ENCODE measurements at places on chromosomes 1 and 21.

DNA sequence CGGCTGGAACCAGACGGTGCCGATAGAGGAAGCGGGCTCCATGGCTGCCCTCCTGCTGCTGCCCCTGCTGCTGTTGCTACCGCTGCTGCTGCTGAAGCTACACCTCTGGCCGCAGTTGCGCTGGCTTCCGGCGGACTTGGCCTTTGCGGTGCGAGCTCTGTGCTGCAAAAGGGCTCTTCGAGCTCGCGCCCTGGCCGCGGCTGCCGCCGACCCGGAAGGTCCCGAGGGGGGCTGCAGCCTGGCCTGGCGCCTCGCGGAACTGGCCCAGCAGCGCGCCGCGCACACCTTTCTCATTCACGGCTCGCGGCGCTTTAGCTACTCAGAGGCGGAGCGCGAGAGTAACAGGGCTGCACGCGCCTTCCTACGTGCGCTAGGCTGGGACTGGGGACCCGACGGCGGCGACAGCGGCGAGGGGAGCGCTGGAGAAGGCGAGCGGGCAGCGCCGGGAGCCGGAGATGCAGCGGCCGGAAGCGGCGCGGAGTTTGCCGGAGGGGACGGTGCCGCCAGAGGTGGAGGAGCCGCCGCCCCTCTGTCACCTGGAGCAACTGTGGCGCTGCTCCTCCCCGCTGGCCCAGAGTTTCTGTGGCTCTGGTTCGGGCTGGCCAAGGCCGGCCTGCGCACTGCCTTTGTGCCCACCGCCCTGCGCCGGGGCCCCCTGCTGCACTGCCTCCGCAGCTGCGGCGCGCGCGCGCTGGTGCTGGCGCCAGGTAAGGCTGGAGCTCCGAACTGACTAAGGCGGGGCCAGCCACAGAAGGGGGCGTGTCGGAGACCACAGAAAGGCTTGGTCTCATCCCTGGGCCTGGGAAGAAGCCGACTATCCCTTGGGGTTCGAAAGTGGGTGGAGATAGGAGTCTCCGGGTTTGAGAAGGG lies 486 bp downstream of the SLC27A3 start:
- peak; percentile 56 for DNase-seq

DNA sequence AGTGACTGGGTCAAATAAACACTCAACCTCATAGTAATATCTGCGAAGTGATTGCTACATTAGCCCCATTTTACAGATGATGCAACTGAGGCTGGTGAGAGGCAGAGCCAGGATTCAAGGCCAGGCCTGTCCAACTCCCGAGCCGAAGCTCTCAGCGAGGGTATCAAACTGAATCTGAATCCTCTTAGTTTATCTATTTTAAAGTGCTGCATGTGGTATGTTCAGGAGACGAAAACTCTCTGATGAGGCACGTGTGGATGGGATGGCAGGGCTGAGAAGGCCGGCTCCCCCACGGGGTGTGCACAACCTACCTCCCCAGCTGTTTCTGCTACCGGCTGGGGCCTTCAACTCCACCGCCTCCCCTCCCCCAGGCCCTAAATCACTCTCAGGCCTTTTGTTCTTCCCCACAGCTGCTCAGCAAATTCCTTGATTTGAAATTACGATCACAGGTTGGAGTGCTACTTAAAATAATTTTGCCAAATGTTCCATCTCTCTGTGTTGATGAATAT lies 171.8 kb downstream of the TOMM20 start:
- no peak for DNase-seq

- DNase-seq = no peak
These were observed 5.9 kb upstream of the NUF2 start for GRCh38 chr1:163315773-163316374.

DNA sequence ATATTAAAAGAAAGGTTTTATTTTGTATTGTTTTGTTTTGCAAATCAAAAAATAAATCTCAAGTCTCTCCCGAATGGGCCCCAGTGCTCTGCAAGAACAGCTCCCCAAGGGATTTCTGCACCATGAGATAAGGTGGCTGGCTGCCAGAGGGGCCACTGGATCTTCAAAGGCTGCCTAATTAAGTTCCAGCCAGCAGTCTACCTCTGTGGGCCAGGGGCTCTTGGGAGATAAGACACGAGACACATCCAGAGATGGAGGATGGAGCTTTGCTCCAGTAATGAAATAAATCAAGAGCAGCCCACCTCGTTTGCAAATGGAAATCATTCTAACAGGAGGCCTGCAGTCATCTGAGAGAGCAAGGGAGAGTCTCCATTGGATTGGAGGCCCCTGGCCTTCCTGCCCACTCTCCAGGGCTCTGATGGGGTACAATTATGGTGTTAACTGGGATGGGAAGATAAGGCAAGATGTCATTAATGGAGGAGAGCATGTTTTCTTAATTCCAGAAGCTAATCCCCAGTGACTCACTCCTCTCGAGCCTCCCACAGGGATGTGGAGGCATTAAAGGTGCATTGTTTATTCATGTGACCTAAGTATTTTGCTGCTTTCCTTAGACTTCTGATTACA lies 155.2 kb upstream of the KAZN start:
- no peak for DNase-seq

DNA sequence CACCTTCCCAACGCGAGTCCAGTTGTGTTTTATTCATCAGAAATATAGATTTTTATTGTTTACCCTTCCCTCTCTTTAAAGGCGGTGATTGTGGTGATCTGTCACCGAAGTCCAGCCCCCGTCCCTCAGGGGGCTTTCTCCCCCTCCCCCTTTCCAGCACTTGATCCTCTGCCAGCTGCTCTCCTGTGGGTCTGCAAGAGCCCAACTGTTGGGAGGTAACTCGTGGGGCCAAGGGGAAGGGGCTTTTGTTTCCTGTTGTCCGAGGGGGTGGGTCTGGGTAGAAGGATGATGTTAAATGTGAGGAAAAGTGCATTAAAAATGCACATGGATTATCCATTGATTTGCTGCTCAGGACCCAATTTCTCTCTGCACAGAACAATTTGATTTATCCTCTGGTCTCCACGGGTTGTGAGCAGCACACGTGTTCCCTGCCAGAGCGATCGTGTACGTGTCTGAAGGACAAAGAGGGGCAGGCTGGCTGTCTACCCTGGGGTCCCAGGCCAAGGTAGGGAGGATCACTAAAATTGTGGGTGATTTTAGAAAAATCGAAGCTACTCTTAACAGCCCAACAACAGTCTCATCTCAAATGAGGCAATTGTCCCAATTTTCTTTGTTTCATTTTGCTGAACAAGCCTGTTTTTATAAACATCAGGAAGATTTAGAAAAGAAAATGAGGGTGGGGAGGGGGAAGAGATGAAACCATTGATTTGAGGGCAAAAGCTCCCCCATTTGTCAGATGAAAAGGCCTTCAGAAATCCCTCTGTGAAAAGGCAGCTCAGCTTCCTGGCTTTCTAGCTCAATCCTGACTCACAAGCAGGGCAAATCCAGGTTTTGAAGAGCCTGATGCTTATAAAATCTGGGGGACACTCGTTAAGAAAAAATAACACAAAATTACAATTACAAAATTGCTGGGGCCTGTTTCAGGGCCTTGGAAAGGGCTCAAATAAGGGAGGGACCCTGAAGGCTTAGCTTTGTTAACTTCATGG lies 176.2 kb downstream of the RHOU start:
- no peak for DNase-seq

- no peak for DNase-seq
These were observed 601.0 kb downstream of the NUF2 start for GRCh38 chr1:163922743-163923201.

- no peak for DNase-seq
These were observed 19.4 kb downstream of the VANGL1 start for GRCh38 chr1:115661157-115661556.

DNA sequence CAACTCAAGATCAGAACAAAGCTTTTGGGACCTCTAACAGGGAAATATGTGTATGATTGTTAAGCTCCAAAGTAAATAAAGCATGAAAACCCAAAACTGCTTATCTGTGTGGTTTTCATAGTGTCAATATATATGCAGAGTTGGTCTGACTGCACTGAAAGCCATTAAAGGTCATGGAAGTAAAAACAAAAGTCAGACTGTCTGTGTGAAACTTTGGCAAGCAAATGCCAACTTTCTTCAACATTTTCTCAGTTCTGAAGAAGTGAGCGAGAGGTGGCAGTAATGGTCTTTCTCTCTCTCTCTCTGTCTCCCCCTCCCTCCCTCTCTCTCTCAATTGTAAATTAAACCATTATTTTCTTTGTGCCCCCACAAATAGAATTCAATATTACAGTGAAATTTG lies 100.1 kb upstream of the S1PR1 start:
- no peak for DNase-seq

DNA sequence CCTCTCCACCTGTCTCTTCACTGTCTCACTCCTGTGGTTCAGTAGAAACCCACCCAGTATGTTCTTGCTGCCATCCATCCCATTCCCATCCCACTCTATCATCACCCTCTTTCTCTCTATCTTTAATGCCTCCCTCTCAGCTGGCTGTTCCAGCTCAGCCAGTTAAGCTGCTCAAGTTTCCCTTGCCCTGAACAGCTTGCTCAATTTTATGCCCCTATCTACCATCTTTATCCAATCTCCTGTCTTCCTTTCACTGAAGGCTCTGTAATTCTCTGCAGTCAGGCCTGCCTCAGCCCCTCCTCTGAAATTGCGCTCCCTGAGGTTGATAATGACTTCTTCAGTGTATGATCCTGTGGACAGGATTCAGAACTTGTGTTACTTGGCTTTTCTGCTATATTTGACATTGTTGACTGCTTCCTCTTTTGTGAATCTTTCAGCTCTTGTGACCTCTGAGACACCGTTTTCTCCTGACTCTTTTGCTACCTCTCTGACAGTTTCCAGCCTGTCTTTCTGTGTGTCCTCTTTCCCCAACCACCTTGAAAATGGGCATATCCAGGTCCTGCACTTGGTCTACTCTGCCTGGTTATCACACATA lies 13.9 kb upstream of the BCAR3 start:
- no peak for DNase-seq

GRCh38 chr21:17979763-17980162 lies 160.6 kb upstream of the C21orf91 start:
- no peak for DNase-seq

GRCh38 chr1:5881526-5882222 lies 110.6 kb downstream of the NPHP4 start:
- no peak for DNase-seq

DNA sequence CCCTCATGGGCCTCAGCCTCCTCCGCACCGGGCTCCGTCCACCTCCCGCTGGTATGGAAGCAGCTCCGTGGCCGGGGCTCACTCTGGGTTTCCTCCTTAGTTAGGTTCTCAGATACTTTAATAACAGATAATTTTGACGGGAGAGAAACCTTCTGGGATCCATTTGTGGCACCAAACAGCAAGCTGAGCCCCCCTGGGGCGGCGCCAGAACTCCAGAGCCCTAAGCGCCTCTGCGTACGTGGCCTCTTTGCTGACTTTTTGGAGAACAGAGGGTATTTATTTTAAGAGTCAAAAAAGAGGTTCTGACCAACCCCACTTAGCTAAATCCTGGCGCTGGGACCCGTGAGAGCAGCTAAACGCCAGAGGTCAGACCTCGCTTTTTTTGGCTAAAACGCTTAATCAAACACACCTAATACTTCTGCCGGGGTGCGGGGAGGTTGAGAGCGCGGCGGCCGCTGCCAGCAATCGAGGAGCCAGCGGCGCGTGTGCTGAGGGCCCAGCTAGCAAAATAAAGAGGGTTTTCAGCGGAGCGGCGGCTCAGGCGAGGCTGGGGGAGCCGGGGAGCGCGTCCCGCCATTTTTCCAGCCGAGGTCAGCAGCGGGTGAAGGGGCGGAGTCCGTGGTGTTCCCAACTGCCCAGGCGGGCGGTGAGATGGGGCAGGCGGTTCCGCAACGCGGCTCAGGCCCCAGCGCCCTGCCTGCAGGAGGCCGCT lies 171.7 kb downstream of the PRDM16 start:
- DNase-seq = no peak

GRCh38 chr1:199291022-199291740 lies 652.3 kb downstream of the PTPRC start:
- DNase-seq = no peak

- DNase-seq = no peak
These were observed 60.0 kb downstream of the MEGF6 start for GRCh38 chr1:3551290-3551678.

DNA sequence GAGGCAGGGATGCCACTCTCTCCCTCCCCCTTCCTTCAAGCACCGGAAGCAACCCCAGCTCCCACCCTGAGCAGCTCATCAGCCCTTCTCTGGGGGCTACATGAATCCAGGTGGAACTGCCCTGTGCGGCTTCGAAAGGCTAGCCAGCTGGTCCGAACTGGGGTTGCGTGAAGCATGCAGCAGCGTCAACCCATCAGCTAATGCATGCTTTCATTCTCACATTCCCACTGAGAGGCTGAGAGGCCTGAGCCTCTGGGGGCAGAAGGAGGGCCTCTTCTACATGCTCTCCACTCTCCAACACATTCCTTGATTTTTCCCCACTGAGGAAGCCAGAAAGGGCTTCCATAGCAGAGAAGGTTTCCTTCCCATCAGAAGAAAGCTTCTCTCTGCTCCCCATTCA lies 5.6 kb downstream of the RXRG start:
- no peak for DNase-seq

DNA sequence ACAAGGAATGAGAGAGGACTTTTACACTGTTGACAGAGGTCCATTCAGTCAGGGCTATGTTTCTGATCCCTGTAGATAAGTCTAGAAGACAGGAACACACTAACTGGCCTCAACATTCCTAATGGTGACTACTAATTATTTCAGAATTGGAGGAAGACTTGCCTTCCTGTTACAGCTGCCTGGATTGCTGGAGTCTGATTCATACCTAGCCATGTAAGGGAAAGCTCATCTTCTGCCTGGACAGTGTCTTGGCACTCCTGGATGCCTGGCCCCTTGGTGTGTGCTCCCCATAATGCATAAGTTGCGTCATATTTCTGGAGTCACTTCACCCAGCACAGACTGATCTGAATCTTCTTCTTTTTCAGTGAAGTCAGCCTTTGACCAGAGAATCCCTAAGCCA lies 326.0 kb upstream of the RUNX1 start:
- DNase-seq = no peak

DNA sequence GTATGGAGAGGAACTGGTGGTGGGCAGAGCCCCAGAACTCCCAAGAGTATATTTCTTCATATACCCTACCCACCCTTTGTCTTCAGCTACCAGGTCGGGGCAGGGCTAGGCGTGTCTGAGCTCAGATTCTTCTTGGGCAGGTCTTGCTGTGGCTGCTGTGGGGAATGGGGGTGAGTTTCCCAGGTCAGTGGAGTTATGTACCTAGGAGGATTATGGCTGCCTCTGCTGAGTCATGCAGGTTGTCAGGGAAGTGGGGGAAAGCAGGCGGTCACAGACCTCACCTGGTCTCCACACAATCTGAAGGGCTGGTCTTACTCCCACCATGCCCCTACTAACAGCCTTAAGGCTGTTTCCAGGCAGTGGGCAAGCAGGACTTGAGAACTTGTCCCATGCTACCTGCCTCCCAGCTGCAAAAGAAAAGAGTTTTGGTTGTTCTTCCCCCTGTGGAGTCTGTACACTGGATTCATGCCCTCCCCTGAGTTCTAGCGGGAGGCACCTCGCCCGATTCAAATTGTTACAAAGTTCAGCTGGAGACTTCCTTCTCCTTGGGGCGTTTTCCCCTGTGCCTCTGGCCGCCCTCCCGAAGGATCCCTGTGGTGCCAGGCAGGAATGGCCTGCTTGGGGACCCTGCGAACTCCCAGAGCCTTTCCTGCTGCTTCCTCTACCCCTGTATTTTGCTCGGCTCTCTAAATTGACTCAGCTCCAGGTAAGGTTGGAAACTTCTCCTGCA lies 58.6 kb downstream of the NPHS2 start:
- DNase-seq = no peak

All from activated effector memory CD4-positive, alpha-beta T cell treated with Interleukin-2 at 50 U/mL for 16 hours (primary cell).